ENCODE measurements at places on chromosomes 5 and 9.
A peak's percentile ranks its signal among the peaks of the same experiment; 100 is the strongest.

GRCh38 chr9:89880161-89880560, 275.3 kb downstream of the GADD45G start:
- DNase-seq = no peak

- no peak for DNase-seq
Observed at GRCh38 chr5:143533978-143534760, 130.7 kb upstream of the NR3C1 start.

- no peak for DNase-seq
Observed at GRCh38 chr9:76567086-76567485, 108.1 kb downstream of the GCNT1 start.

GRCh38 chr9:121219530-121219929, 17.9 kb upstream of the RAB14 start:
- no peak for DNase-seq

DNA sequence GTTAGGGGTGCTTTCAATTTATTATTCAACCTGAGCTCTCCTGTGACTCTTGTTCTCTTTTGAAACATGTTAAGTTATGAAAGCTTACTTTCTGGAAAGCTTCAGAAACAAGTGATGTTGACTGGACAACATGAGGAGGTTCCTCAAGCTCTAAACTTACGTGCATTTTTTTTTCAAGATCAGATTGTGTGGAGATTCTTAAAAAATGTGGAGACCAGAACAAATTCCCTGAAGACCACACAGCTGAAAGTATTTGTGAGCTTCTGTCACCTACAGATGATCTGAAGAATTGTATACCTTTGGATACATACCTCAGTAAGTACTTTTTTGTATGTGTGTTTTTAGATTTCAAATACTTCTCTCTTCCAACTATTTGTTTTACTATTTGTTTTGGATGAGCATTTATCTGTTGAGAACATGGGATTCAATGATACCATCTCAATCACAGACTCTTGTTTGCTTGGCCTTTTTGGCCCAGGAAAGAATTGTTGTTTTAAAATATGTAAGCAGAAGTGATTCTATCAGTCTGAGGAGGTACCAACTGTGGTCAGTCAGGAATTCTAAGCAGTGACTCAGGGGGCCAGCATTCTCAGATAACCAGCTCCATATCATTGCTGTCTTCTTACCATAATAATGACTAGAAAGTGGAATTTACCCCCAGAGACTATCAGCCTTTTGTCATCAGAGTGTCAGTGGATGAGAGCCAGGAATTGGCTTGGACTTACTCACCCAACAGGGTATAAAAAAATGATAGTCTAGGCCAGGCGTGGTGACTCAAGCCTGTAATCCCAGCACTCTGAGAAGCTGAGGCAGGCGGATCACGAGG, 34.4 kb upstream of the GLIPR2 start:
- no peak for DNase-seq

- no peak for DNase-seq
Observed at GRCh38 chr5:39202597-39203274, 16.6 kb downstream of the FYB1 start.

- DNase-seq = no peak
Observed at GRCh38 chr5:481347-481746, 38.4 kb downstream of the EXOC3 start.

DNA sequence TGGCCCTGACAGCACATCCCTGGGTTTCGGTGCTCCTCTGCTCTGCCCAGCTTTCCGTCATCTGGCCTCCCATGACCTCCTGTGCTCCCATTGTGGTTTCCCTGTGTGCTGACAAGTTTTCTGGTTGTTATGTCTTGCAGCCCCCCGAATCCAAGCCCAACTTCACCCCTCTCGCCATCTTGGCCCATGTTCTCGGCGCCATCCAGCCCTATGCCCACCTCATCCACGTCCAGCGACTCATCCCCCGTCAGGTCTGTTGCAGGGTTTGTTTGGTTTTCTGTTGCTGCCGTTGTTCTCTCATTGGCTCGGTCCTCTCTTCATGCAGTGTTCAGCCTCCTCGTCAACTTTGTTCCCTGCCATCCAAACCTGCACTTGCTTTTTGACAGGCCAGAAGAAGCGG, 196.4 kb downstream of the NR3C1 start:
- DNase-seq = no peak

DNA sequence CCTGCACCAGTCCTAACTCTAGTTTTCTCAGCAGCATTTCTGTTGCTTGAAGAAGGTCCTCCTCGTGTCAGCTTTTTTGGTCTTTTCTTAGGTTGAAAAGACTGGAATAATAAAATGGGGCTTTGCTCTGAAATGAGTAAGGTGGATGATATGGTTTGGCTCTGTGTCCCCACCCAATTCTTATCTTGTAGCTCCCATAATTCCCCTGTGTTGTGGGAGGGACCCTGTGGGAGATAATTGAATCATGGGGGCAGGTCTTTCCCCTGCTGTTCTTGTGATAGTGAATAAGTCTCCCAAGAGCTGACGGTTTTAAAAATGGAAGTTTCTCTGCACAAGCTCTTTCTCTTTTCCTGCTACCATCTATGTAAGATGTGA, 53.6 kb downstream of the LIX1 start:
- DNase-seq = no peak

- DNase-seq = no peak
Observed at GRCh38 chr9:101443364-101443771, 7.8 kb upstream of the ALDOB start.

DNA sequence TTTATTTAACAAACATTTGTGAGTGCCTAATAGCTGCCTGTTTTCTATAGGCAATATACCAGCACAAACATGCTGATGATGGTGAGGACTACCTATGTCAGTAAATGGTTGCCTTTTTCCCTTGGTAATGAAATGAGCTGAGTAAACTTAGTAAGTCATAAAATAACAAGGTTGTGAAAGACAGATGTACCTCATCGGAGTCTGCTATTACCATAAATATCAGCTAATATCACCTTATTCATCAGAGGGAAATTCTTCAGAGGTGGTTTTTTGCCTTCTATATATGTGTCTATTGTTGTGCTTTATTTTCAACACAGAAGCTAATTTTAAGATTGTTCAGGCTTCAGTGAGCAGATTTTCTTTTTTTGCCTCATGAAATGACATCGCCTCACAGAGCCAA, 1040.5 kb downstream of the DTWD2 start:
- DNase-seq = no peak

DNA sequence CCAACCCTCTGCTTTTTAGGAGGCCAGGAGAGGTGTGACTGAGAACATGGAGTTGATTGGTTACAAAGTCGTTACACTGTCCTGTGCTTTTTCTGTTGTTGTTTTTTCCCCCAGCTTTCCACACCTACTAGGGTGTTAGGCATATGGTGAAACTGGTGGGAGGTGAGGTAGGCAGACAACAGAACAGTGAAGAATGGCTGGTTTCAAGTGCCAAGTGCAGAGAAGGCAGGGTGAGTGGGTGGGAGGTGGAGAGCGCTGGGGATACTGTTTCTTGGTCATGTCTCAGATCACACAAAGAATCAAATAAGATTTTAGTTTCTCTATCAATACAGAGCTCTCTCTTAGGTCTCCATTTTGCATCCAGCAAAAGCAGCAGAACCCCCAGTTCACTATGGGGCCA, 2.2 kb upstream of the SPTAN1 start:
- peak; percentile 33 for DNase-seq

DNA sequence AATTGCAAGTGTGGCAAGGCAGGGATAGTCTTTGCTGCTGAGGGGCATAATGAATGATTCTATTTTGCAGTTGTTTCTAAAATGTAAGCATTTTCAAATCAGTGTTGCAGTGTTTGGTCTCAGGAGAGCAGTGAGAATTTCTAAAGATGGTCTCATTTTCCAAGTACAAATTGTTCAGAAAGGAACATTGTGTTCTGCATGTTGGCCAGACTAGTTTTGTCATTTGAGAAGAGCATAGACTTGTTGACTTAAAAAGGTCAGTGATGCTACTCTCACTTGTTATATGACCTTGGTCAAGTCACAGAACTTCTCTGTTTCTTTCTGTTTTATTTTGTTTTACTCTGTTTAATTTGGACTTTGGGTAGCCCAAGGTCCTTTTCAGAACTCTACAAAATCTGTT, 344.6 kb downstream of the OSTF1 start:
- no peak for DNase-seq

DNA sequence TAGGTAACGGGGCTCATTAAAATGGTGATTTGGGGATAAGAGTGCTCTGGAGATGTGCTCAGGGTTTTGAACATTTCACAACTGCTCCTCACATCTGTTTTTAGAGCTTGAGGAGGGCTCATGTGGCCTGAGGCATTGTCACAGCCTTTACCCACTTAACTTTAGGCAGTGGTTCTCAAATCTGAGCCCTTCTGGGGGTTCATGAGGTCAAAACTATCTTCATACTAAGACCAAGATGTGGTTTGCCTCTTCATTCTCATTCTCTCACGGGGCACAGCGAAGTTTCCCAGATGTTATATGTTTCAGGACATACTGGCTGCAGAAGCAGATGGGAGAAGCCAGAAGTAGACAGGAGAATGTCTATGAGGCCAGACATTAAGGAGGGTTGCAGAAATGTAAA, 38.4 kb downstream of the STXBP1 start:
- DNase-seq = no peak

DNA sequence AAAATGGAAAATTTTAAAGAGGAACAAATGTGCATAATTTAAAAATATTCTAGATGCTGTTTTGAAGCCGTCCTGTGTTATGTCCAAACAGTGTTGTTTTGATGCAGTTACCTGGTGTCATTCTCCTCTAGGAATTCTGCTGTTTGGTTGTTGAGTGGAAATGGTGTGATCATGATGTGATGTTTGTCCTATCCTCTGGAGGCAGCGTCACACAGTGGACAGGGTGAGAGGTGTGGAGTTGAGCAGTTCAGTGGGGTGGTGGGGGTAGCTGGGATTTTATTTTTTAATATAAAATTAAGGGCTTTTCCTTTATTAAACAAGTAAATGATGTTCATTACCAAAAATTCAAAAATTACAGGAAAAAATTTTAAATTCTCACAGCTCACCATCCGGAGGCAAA, 31.2 kb downstream of the PRDM6 start:
- DNase-seq = no peak

GRCh38 chr9:132753593-132753880, 83.3 kb downstream of the GTF3C4 start:
- DNase-seq = no peak

DNA sequence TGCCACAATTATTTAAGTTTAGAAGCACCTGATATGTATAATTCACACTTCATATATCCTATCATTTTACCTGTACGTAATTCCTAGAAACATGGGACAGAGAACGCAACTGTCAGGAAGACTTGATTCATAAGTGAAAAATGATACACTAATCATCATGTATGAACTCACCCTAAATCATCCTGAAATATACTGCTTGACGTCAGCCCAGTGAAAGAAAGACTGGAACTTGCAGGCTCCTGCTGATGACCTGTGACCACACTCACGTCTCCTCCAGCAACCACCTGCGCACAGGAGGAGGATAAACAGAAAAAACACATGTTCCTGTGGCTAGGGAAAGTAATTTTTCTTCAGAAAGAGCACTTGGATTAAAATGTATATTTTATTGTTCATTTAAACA, 169.7 kb downstream of the MPDZ start:
- DNase-seq = no peak

DNA sequence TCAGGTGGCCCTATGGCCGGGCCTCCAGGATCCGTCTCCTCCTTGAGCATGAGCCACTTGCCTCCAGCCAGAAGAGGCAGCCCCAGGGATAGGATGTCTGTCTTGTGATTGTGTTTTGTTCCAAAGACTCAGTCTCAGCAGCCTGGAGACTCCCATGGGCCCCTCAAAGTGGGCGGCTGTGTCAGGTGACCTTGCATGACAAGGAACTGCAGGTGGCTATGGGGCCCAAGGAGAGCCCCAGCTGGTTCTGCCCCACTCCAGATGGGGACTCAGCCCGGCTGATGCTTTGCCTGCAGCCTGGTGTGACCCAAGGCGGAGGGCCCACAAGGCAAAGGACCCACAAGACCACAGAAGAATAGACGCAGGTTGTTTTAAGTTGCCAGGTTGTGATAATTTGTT, 284.3 kb upstream of the IRX4 start:
- no peak for DNase-seq

DNA sequence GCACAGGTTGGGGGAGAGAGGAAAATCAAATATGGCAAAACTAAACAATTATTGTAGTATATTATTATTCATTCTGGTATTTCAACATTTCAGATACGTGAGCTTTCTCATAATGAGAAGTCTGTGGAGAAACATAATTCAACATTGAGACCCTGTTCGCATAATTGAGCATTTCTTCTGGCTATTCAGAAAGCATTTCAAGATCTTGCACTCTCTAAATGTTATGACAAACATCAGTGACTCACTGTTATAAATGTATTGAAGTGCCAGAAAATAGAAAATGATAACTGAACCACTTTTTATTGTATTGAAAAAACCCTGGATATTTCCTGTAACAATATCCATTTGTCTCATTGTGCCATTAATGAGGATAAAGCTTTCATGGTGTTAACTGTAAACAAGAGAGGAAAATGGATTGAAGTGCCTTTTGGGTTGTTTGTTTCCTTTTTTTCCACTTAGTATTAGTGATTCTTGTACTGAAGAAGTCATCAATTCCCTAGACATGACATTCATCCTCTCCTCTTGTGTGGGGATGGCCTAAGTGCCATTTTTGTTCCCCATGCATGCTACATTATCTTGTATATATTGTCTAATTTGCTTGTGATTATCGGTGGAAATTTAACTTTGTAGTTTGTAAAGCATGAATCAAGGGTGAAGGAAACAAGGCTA, 124.6 kb downstream of the CAMK4 start:
- no peak for DNase-seq

DNA sequence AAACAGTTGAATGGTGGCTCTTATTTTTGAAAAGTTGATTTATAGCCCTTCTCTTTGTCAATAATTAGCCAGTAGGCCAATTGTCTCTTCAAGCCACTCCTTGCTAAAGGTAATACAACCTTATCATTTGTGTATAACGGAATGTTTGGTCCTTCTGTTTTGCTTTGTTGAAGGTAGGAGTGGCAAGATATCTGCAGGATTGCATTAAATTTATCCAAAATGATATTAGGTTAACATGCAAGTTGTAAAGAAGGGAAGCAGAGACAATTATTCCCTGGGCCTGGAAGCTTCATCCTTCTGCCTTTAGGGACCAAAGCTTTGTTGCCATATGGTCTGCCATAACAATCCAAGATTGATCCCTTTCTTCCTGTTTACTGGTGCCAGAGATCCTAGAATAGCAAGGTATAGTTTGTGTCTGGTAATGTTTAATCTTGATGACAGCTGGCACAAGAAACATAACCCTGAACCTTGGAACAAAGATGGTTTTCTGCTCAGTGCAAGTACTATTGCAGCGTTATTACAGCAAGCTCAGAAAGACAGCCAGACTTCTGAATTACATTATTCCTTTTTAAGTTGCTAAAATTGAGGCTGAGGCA, 15.5 kb upstream of the FSD1L start:
- no peak for DNase-seq

Measured in stimulated activated CD8-positive, alpha-beta memory T cell treated with anti-CD3 and anti-CD28 coated beads, Interleukin-4, amount 100 ng/mL, for 24 hours (primary cell).